ENCODE measurements at places on chromosomes 2 and 18.

GRCh38 chr2:68853915-68854314, 17.3 kb downstream of the BMP10 start:
- DNase-seq, result no peak

GRCh38 chr2:237558961-237559641, 7.3 kb upstream of the PRLH start:
- DNase-seq, result no peak

GRCh38 chr2:88210132-88211002, 40.2 kb downstream of the THNSL2 start:
- no peak for DNase-seq

DNA sequence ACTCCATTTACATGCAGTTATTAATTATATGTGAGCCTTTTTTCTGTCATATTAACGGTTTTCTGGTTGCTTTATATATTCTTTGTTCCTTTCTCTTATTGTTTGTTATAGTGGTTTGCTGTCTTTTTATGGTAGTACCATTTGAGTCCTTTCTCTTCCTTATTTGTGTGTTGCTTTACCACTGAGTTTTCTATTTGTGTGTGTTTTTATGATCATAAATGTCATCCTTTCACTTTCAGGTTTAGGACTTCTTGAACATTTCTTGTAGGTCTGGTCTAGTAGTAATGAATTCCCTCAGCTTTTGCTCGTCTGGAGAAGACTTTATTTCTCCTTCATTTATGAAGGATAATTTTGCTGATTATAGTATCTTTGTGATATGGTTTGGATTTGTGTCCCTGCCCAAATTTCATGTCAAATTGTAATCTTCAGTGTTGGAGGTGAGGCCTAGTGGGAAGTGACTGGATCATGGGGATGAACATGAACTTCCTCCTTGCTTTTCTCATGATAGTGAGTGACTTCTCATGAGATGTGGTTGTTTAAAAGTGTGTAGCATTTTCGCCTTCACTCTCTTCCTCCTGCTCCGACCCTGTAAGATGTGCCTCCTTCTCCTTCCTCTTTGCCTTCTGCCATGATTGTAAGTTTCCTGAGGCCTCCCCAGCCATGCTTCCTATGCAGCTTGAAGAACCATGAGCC, 11.5 kb downstream of the GCC2 start:
- no peak for DNase-seq

- DNase-seq, result no peak
Observed at GRCh38 chr18:72762515-72763122, 105.2 kb downstream of the NETO1 start.

- DNase-seq, result no peak
Observed at GRCh38 chr18:26621161-26622026, 73.0 kb upstream of the KCTD1 start.

GRCh38 chr2:26805241-26805676, 19.4 kb downstream of the CENPA start:
- DNase-seq, result no peak

GRCh38 chr2:37349231-37349860, 4.9 kb downstream of the QPCT start:
- no peak for DNase-seq

GRCh38 chr18:56627991-56628390, 10.4 kb downstream of the TXNL1 start:
- DNase-seq, result no peak

- DNase-seq, result no peak
Observed at GRCh38 chr2:172196768-172197431, 94.2 kb upstream of the DLX2 start.

- DNase-seq, result no peak
Observed at GRCh38 chr2:209367075-209367747, 56.6 kb upstream of the MAP2 start.

GRCh38 chr18:64444819-64445218, 295.9 kb upstream of the LINC00305 start:
- DNase-seq, result no peak

GRCh38 chr2:39875182-39875913, 96.3 kb upstream of the THUMPD2 start:
- peak; percentile 2 for DNase-seq

DNA sequence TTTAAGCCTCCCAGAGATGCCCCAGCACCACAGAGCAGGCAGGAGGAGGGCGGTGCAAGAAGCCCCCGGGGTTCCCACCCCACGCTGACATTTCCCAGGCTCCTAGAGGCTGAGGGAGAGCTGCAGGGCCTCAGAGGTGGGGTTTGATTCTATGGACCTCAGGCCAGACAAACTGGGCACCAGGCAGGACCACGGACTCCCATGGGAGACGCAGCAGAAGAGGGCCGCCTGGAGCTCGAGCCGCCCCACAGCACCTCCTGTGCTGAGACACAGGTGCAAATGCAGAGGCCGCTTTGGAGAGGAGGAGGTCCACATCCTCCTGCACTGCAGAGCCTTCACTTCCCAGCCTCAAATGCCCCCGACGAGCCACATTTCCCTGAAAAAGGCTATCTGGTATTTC, 62.7 kb downstream of the PSMG2 start:
- DNase-seq, result no peak

GRCh38 chr2:239225371-239225851, 175.4 kb downstream of the HDAC4 start:
- no peak for DNase-seq

DNA sequence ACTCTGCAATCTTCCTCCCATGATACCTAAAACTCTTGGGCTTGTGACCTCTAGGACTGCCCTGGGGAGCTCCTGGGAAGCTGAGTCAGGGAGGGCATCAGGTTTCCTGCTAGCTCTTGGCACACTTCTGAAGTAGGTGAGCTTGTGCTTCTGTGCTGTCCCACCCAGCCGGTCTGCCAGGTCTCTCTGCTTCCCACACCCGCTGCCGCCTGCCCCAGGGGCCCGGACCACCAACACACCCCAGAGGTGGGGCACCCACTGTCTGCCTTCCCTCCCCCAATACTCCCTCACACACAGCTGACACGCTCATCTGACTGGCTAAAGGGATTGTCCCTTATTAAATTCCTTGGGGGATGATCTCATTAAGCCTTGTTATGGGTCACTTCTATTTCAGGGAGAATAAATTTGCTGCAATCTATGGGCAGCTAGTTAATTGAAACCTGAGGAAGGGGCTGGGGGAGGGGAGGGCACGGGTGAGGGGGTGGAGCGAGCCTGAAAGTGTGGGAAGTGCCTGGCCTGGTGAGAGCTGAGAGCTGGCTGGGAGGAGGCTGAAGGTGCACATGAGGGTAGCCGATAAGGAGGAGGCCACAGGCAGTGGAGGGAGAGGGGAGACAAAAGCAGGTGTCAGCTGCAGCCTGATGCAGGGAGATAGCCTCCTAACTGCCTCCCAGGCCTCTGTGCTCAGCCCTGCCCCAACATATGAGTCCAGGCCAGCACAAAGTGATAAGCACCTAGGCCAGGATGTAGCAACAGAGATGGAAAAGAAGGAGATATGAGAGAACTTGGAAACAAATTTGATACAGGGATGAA, 48.8 kb downstream of the HAUS1 start:
- no peak for DNase-seq

DNA sequence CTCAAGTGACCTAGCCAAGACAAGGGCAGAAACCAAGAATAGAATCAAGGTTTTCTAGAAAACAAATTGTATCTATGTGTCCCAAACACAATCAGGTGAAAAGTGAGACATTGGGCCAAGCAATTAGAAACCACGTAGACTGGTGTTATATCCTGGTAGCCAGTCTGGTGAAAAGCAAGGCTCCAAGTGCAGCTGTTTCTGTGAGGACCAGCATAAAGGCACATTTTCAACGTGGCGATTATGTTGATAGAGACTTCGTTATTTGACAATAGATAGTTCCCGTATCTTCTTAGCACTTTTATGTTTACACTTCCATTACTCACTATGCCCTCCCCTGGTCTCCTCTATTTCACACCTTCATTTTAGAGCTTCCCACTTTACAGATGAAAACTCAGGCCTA, 103.2 kb upstream of the ZFP36L2 start:
- DNase-seq, result no peak

DNA sequence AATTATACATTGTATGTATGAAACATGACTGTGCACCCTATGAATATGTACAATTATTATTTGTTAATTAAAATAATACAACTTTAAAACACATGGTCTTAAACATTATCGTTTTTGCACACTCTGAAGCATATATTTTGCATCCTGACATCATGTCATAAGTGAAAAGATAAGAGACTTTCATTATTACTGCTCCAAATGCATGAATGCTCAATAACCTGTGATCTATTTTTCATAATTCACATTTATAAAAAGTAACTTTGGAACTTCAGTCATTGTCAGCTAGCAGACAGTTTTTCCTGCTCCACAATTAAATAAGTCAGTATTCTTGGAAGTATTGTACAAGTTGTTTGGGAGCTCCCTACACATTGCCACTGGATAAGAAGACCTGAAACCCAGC, 1.3 kb upstream of the ITPRIPL1 start:
- no peak for DNase-seq

DNA sequence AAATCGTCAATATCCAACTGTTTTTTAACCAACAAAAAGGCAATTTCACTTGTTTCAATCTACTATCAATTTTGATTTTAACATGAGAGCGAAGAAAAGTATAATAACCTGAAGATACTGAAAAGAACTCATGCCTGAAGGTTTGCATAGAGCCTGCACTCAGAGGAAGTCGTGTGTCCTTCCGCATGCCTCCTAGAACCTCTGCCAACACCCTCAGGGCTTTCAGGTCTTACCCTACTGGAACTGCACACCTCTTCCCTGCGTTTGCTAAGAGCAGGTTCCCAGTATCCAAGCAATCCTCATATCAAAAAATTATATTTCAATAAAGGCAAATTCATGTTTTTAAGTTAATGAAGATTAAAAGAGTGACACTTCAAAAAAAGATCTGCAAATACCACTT, 74.7 kb downstream of the PIAS2 start:
- DNase-seq, result no peak

DNA sequence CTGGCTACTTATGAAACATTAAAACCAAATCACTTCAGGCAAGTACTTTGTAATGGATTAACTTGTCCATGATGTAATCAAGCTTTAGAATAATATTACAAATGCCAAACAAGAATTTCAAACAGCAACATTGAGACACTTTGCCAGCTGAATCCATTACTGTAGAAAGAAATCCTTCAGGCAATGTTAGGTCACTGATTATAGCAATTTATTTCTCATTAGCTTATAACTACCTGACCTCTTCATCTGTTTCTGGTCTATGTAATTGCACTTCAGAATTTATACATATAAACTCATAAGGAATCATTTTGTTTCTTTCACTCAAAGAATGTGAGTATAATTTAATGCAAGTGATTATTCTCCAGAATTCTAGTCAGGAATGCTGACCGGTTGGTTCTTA, 692.6 kb upstream of the TMEFF2 start:
- DNase-seq, result no peak

GRCh38 chr2:56127463-56128152, 56.2 kb upstream of the CCDC85A start:
- no peak for DNase-seq

GRCh38 chr2:130849896-130850787, 13.4 kb downstream of the ARHGEF4 start:
- no peak for DNase-seq

DNA sequence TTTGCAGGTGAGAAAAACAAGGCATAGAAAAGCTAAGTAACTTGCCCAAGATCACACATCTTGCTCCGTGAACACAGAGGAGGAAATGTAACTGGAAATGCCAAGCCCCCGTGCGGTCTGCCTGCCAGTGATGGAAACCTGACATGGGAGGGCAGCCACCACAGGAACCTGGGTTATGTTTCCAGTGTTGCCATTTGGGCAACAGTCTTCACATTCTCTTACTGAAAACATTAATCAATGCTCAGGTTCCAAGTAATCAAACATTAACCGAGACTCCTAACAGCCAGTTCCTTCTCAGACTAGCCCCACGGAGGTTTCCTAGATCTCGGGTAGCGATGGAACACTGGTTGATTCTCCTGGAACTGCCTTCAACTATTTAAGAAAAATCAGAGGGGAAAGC, 2.5 kb downstream of the TGFA start:
- DNase-seq, result no peak

DNA sequence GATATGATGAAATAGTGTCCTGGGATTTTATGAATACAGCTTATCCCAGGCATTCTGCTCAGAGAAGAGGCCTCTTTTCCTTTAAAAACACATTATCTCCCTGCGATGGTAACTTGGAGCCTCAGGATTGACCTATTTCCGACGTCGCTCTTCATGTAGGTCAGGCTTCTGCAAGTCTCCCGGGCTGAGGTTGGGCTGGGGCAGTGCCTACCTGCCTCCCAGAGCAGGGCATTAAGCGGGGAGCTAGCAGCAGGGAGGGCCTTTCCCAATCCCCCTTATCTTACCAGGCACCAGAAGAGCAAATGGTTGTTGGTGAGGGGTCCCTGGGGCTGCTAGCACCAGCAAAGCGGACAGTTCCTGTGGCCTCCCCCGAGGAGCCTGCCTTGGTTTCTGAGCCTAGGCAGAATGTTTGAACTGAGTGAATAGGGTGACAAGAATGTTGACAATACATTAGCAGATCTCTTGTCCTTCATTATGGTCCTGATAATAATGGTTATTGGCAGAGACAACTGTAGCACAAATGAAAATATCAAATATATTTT, 60.2 kb downstream of the TRPM8 start:
- DNase-seq, result no peak

GRCh38 chr18:51070545-51070944, 40.5 kb downstream of the SMAD4 start:
- DNase-seq, result no peak

- DNase-seq, result no peak
Observed at GRCh38 chr2:178761759-178762371, 45.4 kb downstream of the TTN start.

DNA sequence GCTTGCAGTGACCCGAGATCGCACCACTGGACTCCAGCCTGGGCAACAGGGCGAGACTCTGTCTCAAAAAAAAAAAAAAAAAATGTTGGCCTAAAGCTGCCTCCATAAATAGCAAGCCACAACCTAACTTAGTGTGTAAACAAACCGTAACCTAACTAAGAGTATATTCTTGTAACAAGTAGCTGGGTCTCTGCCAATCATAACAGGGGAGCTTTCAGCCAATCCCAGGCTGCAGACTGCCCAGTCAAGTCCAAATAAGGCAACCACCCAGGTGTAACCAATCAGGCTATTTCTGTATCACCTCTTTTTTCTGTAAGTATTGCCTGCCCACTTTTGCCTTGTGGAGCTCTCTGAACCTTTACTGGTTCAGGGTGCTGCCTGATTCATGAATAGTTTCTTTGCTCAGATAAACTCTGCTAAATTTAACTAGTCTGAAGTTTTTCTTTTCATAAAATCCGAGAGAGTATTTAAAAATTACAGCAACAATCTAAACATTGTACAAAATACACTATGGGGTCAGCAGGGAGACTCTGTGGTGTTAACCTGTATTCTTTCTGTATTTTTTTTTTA, 4.5 kb downstream of the PSTPIP2 start:
- no peak for DNase-seq

GRCh38 chr2:151808258-151809072, 19.8 kb downstream of the ARL5A start:
- no peak for DNase-seq
